ENCODE measurements at places on chromosomes 7 and 10. TPM values are rescaled to one million over a fixed set of nuclear protein-coding genes. Genes with fewer than 3 reads are reported as not detected.

- DNase-seq: no peak
Observed at GRCh38 chr10:60396766-60397165, 7.1 kb upstream of the ANK3 start.

GBX1 gene
- total RNA-seq: not detected

DNA sequence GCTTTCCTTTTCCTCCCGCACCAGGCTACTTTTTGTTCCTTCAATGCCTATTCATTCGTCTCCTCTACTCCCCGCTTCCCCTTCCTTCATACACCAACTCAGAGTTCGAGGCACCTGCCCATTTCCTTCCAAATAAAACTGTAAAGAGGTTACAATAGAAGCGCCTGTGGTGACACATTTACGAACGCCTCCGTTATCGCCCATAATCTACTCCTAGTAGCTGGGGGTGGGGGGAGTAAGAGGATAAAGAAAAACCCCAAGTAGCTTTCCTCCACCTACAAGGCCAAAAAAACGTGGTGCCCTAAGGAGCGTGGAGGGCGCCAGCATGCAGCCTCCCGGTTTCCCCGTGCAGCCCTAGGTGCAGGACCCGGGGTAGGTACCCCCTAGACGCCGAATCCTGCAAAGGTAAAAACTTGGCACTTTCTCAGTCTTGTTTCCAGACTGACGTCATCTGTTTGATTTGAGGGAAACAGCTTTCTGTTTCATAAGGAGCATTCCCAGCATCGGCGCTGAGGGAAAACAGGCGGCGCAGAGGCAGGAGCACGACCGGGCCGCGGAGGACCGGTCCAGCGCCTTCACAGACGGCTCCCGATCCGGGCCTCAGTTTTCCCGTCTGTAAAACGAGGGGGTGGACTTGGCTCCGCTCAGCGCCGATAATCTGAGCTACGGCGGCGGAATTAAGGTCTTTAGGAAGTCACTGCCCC lies 922 bp downstream of the PPA1 start:
- DNase-seq: peak; percentile 51

DNA sequence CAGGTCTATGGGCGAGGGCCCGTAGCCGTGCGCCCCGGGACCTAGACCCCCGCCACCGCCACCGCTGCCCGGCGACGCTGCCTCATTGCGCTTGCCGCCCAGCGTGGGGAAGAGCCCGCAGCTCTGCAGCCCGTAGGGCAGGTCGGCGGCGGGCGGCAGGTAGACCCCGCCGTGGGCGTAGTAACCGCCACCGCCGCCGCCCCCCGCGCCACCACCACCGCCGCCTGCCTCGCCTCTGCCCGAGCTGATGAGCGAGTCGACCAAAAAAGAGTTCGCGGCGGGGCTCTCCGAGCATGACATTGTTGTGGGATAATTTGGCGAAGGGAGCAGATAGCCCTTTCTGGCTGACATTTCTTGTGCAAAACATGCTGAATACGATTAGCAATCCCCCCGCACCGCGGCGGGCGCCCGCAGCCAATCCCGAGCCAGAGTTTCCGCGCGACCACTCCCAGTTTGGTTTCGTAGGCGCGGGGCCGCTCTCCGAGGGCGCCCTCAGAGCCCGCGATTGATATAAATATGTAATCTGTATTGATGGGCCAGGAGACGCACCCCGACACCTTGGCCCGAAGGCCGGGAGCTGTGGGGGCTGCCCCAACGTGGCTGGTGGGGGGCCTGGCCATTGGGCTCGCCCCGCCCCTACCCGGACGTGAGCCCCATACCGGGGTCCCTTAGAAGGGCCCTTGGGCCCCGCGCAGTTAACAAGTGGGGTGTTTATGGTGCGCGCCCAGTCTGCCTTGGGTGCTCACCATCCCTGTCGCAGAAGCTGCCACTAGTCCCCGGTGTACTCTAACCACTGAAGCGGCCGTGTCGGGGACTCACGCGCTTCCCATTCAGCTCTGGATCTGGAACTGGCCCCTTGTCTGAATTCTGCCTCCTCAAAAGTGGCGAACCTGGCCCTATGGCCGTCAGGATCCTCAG lies at the start of gene HOXA10:
Gene HOXA10, minus strand, starts transcription at position 365 of the 918 bp plus-strand sequence. Its CDS starts 14 bp downstream, at position 351.
- DNase-seq: no peak

PTN gene
- total RNA-seq: not detected

DNA sequence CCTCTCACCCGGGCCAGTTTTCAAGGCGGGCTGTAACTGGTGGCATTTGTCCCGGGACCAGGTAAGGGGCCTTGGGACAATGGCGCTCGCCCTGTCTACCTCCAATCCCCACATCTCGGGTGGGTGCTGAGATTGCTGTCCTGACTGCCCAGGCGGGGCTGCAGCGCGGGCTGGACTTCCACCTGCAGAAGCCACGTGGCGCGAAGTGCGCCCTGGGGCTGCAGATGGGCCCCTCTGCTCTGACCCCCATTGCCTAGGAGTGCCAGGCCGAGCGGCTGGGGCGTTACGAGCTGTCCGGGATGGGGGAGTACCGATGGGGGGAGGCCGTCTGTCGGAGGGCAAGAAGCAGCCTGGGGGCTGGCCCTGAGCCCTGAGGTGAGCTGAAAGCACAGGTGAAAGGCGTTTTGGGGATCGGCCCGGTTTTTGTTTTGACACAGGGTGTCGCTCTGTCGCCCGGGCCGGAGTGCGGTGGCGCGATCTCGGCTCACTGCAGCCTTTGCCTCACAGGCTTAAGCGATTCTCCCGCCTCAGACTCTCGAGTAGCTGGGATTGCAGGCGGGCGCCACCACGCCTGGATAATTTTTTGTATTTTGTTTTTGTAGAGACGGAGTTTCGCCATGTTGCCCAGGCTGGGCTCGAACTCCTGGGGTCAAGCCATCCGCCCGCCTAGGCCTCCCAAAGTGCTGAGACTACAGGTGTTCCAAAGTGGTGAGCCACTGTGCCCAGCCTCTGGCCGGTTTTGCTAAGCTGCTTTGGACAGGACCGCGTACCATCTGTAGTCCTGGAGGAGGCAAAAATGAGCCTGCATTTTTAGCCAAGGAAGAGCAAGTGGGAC lies at the start of gene SFXN2:
Gene SFXN2, plus strand, starts transcription at position 16 of the 835 bp plus-strand sequence. CDS start 12,001 bp downstream, outside the sequence.
- DNase-seq: peak; percentile 65

GRCh38 chr10:14422431-14422830 lies 91.7 kb upstream of the FRMD4A start:
- DNase-seq: no peak

DNA sequence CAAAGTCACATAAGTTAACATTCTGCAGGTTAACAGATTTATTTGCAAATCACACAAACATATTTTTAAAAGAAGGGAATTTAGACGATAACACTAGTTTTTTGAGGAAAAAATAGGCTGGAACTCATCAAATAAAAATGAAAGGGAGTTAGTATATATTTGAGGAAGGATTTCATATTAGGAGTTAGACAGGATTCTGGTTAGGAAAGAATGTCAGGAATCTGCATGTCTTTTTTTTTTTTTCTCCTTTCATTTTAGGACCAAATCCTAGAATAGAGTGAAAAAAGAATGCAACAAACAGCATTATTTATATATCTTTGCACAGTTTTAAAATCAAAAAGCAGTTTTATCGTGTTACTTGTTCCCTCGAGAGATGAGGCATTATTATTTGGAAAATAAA lies 8.9 kb upstream of the TRDMT1 start:
- no peak for DNase-seq

DNA sequence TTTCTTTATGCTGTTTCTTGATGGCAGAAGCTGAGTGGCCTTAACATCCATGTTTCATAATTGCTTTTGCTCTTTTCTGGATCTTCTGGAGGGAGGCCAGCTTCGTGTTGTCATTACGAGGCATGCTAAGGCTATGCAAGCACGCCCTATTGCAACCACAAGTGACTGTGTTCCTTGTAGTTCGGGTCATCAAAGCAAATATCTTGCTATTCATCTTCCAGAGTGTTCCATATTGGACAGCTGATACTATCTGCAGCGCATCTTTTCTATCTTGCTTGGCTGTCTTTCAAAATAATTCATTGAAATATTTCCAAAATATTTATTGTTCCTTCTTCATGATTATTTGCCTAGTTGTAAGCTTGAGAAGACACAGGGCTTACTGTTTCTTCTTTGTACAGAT lies 5.0 kb downstream of the EPHB6 start:
- DNase-seq: no peak

TMEM273 gene
- 98.2 TPM for total RNA-seq

PDE1C gene
- not detected for total RNA-seq

GRCh38 chr7:27178366-27178765 lies 4.2 kb upstream of the HOXA10 start:
- DNase-seq: no peak

DNA sequence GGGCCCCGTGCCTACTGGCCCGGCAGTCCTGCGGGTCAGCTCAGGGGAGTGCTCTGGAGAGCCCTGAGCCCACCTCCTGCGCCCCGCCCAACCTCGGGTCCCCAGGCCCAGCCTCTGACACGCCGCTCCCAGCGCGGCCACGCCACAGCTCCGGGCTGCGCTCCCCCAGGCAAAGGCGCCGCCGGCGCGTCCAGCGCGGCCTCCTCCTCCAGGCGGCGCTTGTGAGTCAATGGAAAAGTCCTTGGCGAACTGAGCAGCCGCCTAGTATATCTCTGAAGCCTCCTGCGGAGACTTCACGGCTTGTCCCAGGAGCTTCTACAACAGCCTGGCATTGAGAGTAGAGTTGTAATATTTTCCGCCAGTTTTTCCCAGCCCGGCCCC lies 29.5 kb upstream of the BMS1 start:
- peak; percentile 68 for DNase-seq

DNA sequence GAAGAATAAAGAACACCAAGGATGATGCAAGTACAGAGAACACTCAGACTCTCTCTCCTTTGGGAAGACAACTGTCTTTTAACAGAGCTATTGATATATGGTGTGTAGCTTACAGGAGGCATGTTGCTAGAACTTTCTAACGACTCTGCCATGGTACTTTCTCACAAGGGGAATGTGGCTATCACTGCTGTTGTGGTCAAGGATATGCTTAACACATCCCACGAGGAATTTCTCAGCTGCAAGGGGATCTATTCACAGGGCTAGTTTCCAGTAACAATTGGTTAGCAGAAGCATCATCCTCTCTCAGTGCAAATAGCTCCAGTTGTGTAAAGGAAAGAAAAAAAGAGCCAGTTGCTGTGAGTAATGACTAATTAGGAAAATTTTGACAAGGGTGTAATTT lies 826.0 kb downstream of the SORCS1 start:
- no peak for DNase-seq

NFKB2 gene
- total RNA-seq: 121 TPM

LBX1 gene
- total RNA-seq: not detected

DNA sequence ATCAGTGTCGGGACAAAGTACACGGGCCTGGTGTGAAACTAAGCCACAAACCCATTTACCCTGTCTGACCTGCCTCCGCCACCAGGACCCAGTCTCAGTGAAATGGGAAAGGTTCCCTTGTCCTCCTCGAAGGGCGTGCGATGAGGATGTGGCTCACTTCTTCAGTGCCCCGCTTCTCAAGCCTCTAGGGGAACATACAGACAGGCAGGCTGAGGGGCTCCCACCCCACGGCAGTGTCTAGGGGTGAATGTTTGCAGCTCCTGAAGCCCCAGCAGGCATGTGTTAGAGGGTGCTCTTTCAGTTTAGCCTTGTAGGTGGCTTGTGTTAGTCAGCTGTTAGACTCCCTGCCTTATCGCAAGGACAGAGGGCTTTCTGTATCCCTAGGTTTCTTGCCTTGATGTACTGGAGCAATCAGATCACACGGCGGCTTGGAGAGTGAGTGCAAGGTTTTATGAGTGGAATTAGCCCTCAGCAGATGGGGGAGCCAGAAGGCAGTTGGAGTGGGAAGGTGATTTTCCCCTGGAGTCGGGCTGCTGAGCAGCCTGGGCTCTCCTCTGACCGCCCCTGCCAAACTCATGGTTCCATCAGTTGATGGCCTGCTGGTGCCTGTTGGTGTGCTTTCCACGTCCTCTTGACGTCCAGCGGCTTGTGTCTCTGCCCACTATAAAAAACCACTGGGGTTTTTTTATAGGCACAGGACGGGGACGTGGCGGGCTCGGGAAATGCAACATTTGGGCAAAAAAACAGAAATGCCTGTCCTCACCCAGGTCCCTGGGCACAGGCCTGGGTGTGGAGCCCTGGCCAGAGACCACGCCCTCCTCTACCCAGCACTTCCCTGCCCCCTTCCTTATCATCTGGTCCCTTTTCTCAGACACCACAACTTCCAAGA lies 759 bp downstream of the NUDT1 start:
- DNase-seq: peak; percentile 34

GRCh38 chr7:84058311-84059076 lies 136.1 kb downstream of the SEMA3A start:
- DNase-seq: no peak

PTPRE gene
- total RNA-seq: 29.2 TPM

HKDC1 gene
- 4.2 TPM for total RNA-seq

DNA sequence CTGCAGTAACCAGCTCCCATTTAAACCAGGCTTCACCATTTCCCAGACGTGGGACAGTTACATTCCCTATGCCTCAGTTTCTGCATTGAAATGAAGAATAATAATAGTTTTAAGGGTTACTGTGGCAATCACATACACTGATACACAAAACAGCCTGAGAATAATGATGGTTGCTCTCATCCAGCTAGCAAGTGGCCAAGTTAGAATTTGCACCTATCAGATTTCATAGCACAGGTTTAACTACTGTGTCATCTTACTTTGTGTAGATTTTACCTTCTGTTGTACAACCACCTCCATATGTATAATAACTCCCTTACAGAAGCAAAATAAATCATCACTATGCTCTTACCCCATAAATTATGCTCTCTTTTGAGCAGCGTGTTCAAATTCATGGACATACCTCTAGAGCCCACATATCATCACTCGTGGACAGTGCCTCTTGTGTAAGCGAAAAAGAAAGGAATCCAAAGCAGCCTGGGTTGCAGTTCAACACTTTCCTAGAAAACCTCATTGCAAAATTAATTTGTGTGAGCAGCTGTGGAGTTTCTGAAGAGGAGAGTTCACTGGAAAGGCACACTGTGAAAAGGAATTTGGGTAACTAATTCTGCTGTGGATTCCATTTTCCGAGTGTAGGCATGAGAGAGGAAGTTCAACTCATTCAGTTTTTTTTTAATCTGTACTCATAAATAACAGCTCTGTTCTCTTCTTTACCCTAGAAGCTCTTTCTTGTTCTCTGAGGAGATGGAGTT lies 492.5 kb downstream of the ARL4A start:
- no peak for DNase-seq

DNA sequence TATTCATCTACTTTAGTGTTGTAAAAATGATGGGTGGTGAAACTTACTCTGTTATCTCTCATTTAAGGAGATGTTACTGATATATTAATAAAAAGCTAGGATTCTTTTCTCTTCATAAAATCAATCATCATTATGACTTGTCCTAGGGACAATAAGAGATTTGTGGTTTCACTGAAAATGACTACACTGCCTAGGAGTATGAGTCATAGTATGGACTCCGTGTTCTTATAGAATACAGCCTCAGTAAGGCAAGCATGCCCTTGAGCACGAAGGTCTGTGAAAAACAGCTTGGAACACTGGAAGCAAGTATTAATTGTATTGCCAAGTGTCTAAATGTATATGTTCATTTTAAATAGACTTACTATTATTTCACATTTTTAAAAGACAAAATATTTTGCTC lies 749.2 kb upstream of the PCDH15 start:
- no peak for DNase-seq

DNA sequence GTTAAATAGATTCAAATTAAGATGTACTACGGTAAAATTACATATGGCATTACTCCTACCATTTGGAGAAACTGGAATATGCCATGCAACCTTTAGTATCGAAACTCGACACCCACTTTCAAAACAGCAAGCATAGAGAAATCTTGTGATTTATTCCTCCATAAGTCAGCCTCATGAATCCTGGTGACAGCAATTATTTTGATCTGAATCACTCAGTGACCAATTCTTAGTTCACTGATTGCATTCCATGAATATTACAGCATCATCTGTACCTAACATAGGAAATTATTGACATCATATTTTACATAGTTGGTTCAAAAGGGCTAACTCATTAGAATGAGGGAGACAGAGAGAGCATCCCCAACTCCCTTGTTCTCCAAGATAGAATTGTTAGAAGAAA lies 89.6 kb downstream of the CACNB2 start:
- DNase-seq: no peak

GTPBP4 gene
- 50.9 TPM for total RNA-seq
